ENCODE measurements at places on chromosomes 12 and 14. TPM values are rescaled to one million over a fixed set of nuclear protein-coding genes. Genes with fewer than 3 reads are reported as not detected.

- DNase-seq = no peak
Measured at GRCh38 chr12:24705741-24706358, 243.1 kb downstream of the BCAT1 start.

- no peak for DNase-seq
Measured at GRCh38 chr14:95662376-95663186, 23.6 kb upstream of the TCL1B start.

The C1S gene
- polyA plus RNA-seq = 97.0 TPM

- DNase-seq = no peak
Measured at GRCh38 chr14:76936483-76936882, 92.0 kb downstream of the IRF2BPL start.

DNA sequence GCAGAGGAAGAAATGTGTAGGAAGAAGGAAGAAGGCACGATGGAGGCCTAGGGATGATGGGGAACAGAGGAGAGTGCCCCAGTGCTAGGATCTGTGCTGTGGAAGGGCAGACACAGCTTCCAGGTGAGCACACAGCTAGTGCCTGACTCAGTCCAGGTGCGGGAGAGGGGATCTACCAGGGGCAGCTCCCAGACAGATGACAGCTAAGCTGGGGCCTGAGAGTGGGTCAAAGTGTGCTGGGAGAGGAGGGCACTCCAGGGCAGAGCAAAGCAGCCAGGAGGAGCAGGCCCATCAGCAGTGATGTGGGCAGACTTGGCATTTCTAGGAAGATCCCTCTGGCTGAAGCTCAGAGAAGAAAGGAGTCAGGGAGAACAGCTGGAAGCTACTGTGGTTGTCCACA lies 36.7 kb downstream of the LRTM2 start:
- DNase-seq = no peak

- no peak for DNase-seq
Measured at GRCh38 chr12:38123566-38124246, 192.9 kb upstream of the ALG10B start.

Measured in right lung (tissue), 10 donors.